ENCODE measurements at places on chromosomes 16 and 17.

DNA sequence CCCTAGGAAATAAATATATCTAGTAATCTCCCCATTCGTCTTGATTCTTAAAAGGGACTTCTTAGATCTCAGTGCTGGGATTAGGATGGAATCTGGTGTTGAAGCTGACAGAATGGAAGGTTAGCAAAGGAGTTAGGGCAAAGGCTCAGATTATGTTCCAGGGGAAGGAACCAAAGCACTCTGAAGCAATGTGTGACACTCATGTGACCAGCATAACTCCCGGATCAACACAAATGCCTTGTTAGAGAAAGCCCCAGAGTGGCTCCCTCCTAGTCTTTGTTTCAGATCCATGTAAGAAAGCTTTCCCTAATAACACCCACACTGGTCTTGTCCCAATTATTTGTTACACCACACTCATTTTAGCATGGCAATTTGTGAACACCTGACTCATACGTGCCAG is 62.6 kb upstream of the ERN1 start:
- no peak for DNase-seq

GRCh38 chr16:23838485-23839142 is 2.8 kb downstream of the PRKCB start:
- no peak for DNase-seq

GRCh38 chr17:45992904-45993303 is 6.1 kb upstream of the STH start:
- DNase-seq: no peak

DNA sequence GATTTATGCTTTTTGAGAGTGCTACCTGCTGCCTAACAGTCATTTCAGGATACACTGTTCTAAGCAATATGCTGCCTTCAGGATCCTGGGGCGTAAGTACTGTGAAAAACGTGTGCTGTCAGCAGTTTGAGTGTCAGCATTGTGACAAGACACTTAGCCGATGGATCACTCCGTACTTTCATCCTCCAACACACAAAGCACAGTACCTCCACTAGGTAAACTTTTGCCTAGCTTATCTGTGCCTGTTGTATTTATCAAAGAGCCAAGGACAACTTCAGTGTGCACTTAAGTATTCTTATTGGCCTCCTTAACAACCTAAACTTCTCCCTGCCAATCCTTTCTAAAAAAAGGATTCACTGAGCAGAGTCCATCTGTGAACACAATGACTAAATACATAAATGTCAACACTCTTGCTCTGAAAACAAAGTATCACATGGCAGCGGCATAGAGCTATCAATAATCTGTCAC is 33.8 kb upstream of the PHLPP2 start:
- DNase-seq: no peak

DNA sequence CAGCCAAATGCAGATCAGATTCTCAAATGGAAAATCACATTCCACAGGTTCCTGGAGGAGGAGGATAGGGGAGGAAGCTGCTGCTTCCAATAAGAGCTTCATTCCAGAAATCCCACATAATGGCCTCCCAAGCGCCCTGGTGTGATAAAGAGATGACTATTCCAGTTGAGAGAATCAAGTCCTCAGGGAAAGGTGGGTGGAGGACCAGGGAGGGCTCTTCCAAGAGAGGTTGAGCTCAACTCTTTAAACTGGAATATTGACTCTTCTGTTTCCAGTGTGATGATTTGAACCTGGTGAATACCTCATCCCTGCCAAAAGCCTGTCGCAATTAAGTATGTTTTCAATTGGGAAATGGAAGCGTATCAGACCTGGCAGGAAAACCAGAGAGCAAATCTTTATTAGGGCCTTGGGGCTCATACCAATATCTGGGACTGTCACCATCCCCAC is 81.4 kb upstream of the DYNLRB2 start:
- no peak for DNase-seq

- DNase-seq: no peak
Measured at GRCh38 chr16:5634666-5635180, 537.1 kb upstream of the EEF2KMT start.

- DNase-seq: peak; percentile 42
Measured at GRCh38 chr17:35486920-35487732, 38.6 kb upstream of the SLFN13 start.

GRCh38 chr17:57092779-57093178 is 7.7 kb downstream of the AKAP1 start:
- DNase-seq: no peak
